ENCODE measurements at places on chromosomes 5 and 9.

DNA sequence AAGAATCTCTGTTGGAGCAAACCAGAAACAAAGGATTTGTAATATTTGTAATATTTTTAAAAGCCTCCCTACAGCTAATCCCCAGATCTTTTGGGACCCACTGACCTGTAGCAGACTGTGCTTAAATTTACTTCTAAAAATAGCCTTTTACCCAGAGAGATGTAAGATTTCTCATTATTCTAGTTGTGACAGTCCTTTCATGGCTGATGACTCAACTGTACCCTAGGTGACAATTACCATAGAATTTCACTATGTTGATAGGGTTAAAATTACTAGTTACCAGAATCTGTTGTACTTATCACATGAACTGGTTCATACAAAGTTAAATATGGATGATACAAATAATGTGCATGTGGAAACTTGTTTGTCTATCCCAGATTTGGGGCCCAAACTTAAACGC lies 543.9 kb upstream of the SEMA6A start:
- DNase-seq: no peak

- peak; percentile 76 for DNase-seq
Measured at GRCh38 chr5:109907731-109908130, 218.0 kb downstream of the MAN2A1 start.

DNA sequence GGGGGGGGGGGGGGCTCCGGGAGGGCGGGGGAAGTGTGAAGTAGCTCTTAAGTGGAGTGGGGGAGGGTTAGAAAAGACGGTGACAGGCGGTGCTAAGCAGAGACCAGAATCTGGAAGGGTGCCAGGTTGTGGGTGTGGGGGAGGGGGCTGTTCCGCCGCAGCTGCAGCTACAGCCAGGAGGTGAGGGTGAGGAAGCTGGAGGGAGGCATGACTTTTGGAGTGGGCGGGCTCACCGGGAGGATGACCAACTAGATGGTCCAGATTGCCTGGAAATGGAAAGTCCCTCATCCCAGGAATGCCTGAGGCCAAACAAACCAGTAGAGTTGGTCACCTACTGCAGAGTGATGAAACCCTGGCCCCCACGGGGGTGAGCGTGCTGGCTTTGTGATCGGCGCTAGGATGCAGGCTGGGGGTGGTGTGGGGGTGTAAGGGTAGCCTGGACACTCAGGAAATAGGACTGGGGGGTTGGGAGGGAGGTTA lies 158.1 kb upstream of the SHB start:
- peak; percentile 39 for DNase-seq

- no peak for DNase-seq
Measured at GRCh38 chr5:150106674-150107426, 20.5 kb upstream of the CSF1R start.

DNA sequence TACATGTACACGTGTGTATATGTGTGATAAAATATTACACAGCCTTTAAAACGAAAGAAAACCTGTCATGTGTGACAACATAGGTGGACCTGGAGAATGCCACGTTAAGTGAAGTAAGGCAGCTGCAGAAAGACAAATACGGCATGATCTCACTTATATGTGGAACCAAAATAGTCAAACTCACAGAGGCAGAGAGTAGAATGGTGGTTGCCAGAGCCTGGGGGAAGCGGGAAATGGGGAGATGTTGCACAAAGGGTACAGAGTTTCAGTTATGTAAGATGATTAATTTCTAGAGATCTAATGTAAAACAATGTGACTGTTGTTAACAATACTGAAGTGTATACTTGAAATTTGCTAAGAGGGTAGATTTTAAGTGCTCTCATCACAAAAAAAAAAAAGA lies 34.8 kb downstream of the ADAMTS12 start:
- DNase-seq: no peak

DNA sequence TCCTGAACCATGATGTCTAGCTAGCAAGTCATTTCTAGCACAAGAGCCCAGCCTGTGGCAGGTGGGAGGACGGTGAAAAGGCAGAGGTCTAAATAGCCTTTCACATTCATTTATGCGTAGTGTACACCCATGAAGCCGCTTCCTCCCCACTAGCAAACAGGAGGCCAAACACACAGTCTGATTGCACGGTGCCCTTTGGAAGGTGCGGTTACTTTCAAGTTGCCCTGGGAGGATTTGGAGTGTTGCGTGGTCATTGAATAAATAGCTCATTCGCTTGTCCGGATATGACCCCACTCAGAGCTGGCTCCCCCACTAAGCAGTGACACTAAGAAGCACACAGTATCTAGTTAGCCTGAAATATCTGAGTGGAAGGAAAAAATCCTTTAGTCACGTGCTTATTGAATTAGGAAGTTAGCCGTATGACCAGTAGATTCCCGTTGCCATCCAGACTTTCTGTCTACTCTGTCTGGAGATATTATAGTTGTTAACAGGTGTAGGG lies 664 bp upstream of the ARSB start:
- no peak for DNase-seq

DNA sequence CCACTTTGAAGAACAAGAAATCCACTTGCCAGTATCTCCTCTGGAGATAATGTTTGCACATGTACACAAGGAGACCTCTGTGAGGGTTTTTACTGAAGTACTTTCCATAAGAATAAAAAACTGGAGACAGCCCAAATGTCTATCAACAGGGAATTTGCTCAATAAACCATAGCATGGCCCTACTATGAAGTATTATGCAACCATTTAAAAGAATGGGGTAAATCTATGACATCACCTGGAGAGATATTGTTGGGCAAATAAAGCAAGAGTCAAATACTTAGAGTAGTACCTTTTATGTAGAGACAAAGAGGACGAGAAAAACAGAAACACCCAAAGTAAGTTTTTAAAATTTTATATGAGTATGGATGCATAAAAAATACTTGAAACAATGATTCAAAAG lies 23.9 kb upstream of the MVB12B start:
- DNase-seq: no peak

DNA sequence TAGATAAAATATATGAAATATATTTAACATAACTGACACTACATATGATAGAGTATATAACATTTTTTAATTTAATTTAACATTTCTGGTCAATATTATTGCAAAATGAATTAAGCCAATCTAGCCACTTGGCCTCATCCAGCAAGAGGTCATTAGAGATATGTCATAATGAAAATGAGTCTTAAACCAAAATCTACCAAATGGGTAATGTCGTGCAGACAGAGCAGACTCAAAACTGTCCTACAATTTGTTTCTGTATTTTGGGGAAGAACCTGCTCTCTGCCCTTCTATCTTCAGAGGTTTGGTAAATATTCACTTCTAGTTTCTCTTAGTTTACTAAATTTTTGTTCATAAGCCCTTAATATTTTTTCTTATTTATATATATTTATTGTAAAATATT lies 61.4 kb downstream of the ARHGEF28 start:
- no peak for DNase-seq
